ENCODE measurements at places on chromosomes 4 and X.

- no peak for DNase-seq
These were observed 33.3 kb upstream of the CXCL6 start for GRCh38 chr4:73803213-73803612.

DNA sequence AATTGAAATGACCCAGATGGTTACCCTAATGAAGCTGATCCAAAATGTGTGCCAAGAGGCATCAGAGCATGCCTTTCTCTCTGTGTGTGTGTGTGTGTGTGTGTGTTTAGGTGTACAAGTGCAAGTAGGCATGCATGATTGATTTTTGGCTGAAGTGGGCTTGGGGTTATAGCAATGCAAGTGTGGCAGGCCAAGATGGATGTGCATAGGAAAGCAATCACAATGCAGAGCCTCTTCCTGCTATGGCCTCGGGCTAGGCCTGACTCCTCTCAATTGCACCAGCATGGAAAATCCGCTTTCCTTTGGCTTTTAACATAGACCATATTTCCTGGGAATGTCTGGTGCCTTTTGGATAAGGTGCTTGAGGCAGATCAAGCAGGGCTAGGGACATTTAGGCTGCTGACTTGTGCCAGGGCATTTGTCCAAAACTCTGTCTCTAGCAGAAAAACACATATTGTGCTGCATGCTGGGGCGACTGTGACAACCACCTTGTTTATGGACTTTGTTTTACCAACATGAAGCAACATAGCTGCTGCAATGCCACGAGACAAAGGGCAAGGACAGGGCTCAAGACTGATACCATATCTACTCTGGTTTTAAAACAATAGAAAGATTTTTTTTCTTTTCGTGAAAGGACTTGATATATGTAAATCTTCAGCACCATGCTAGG lies 395.7 kb downstream of the RAPGEF2 start:
- DNase-seq: no peak

DNA sequence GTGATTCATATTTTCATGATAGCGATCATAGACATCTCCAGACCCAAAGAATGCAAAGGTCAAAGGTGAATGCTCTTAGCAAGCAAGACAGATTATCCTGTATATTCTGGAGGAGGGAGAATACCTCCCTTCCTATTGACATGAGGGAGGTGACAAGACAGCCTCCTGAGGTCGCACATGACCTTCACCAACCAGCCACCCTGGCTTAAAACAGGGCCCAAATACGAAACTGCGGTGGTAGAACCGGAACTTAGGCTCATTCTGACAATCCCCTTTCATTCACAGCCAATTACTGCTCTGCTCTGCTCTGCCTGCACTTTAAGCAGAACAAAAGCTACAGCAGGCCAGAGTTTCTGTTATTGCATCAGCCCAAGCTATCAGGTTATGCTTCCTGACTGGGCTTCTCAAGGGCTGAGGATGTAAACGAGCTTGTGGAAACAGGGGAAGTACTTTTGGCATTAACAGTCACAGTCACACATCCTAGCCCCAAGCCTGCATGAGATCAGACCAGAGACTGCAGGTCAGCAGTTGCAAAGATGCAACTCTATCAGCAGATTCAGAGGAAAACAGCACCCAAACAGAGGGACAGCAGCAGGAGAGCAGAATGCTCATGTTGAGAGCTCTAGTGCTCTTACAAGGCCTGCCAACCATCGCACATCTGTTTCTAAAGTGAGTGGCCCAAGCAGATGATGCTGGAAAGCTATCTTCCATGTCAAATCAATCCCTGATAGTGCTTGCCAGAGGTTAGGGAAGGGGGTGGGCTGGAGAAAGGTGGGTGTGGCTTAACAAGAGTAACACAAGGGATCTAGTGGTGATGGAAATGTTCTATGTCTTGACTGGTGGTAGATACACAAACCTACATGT lies 51.3 kb upstream of the MAP3K15 start:
- DNase-seq: no peak

GRCh38 chr4:78692822-78693170 lies 83.4 kb upstream of the BMP2K start:
- no peak for DNase-seq

- no peak for DNase-seq
These were observed 48.5 kb upstream of the GAB1 start for GRCh38 chr4:143288171-143288570.

All from nucleus accumbens (tissue), 56 donors.